Sigmoid colon (tissue), 7 donors: ENCODE measurements at places on chromosomes 6 and 20. TPM values are rescaled to one million over a fixed set of nuclear protein-coding genes. Genes with fewer than 3 reads are reported as not detected.

DNA sequence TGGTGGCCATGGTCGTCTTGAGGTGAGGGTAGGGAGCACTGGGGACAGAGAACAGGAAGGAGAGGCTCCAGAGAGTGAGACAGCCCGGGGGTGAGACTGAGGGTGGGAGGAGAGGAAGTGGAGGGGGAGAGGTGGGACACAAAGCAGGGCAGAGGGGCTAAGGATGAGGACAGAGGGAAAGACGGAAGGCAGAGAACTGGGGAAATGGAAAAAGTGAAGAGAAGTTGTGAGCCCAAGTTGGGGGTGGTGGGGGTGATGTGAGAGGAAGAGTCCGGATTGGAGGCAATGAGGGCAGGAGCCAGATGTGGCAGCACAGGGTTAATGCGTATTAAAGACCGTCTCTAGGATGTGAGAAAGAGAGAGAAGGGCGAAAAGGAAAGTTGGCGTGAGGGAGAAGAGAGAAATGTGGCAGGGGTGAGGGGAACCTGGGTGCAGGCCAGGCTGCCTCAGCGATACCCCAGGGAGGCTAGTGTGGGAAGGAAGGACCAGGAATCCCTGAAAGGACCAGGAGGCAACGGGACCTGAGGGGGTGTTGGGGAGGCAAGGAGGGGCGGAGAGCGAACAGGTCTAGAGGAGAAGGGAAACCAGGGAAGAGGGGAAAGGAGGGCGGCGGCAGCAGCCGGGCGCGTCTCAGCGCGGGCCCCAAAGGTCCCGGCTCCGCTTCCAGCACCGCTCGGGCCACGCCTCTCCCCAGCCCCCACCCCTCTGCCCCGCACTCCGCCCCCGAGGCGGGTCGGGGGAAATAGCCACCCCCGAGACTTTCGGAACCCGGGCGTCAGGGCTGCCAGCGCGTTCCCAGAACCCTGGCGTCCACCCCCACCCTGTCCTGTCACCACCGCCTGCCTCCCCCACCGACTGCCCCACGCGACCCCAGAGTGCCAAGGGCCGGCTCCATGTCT is at the start of gene PPP1R18:
Gene PPP1R18 (minus strand): TSS at position 637 of the 899 bp plus-strand sequence. CDS start 627 bp downstream, at position 10.
- H3K36me3 ChIP-seq: no peaks in the 10 kb centered on the region
- H3K27me3 ChIP-seq: no peaks in the 10 kb centered on the region

DNA sequence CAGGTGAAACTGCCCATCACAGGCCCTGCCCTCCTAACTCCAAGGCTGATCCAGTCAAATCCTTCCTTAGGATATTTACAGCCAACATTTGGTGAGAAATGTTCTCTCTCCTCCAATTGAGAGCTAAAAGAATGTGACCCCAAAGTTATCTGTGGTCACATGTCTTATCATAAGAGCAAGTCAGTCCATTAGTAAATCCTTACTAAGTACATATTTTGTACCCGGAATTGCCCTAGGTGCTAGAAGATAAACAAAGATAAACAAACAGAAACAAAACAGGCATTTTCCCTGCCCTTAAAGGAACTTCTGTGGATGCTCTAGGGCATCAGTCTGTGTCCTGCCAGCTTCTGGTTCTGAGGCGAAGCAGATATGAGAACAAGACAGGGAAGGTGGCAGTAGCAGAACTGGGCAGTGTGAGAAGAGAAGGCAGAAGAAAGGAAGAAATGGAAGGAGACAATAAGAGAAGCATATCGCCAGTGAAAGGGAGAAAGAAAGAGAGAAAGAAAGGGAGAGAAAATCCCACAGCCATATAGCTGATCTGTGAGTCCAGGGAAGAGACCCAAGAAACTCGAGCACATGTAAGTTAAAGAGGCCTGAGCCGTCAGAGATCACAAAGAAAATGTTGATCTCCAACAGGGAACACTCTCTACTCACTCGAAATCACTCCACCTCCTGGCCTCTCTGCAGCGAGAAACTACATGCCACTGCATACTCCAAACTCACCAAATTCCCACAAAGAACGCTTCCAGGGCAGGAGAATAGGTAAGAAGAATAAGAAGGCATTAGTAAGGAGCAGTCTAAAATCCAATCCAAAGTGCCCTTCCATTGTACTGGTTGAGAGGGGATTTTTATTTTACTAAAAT is 41.7 kb downstream of the CDK5RAP1 start:
- peaks cover 19% of the 10 kb centered on the region for H3K36me3 ChIP-seq
- no peak for DNase-seq
- no peaks in the 10 kb centered on the region for H3K4me1 ChIP-seq
- no peaks in the 10 kb centered on the region for H3K27me3 ChIP-seq
- no peak overlapping the region for H3K27ac ChIP-seq
- H3K4me3 ChIP-seq: no peak overlapping the region

DNA sequence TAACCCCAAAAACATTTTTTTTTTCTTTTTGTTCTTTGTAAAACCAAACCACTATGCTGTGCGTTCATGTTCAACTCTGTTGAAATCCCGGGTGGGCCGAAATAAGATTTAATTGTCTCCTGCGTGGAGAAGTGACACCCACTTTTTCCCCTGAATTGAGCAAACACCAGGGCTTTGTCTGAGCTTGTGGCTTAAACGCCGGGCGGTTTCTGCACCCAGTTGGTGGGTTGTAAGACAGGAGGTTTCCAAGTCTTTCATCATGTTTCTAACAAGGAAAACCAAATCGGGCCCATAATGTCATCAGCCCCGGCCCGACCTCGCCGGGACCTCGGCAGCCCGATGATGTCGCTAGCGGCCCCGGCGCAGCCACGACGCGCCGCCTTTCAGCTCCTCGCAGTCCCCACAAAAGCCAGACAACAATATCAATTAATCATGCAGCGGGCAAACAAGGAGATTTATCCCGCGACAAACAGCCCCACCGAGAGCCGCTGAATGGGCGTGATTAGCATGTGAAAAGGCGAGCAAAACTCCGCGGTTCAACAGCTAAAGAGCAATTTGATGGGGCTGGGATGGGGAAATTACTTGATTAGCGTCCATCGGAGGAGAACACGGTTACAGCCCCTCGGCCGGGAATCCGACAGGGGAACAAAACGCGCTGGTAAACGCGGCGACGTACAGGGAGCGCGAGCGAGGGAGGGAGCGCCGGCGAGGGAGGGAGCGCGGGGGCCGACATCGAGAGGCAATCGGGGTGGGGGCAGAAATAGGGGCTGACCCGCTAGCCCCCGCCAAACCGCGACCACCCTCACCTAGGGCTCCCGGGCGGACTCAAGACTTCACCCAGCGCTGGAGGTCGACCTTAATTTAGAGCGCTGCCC is 5.3 kb downstream of the LINC00237 start:
- no peaks in the 10 kb centered on the region for H3K36me3 ChIP-seq
- H3K4me1 ChIP-seq: no peaks in the 10 kb centered on the region
- H3K27ac ChIP-seq: peak overlapping the region; percentile 47
- peaks cover 90% of the 10 kb centered on the region for H3K27me3 ChIP-seq

DNA sequence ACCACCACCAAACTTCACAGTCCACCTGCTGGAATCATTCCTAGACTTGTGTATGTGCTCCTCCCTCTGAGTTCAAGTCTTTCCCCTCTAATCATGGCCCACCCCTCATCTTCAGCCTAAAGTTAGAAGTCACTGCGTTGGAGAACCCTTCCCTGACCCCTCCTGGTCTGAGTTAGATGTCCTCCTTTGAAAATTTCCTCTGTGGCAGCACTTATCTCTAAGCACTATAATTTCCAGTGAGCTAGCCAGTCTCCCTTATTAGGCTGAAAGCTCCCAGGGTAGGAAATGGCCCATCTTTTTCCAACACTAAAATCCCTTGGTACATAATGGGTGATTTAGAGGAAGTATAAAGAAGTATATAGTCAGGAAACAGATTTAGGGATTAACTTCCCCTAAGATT is 63.2 kb downstream of the SESN1 start:
- H3K27ac ChIP-seq: no peak overlapping the region
- no peaks in the 10 kb centered on the region for H3K36me3 ChIP-seq
- no peak for DNase-seq
- no peaks in the 10 kb centered on the region for H3K27me3 ChIP-seq

GRCh38 chr6:20028562-20028961 is 183.7 kb downstream of the MBOAT1 start:
- H3K27ac ChIP-seq: no peak overlapping the region
- no peaks in the 10 kb centered on the region for H3K36me3 ChIP-seq
- no peaks in the 10 kb centered on the region for H3K27me3 ChIP-seq
- H3K4me1 ChIP-seq: no peaks in the 10 kb centered on the region
- H3K4me3 ChIP-seq: no peak overlapping the region

DNA sequence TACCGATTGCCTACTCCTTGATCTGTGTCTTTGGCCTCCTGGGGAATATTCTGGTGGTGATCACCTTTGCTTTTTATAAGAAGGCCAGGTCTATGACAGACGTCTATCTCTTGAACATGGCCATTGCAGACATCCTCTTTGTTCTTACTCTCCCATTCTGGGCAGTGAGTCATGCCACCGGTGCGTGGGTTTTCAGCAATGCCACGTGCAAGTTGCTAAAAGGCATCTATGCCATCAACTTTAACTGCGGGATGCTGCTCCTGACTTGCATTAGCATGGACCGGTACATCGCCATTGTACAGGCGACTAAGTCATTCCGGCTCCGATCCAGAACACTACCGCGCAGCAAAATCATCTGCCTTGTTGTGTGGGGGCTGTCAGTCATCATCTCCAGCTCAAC is 13.5 kb downstream of the CCR6 start:
- peaks cover 9% of the 10 kb centered on the region for H3K4me1 ChIP-seq
- H3K27ac ChIP-seq: no peak overlapping the region
- no peaks in the 10 kb centered on the region for H3K27me3 ChIP-seq
- no peak for DNase-seq
- H3K4me3 ChIP-seq: no peak overlapping the region

DNA sequence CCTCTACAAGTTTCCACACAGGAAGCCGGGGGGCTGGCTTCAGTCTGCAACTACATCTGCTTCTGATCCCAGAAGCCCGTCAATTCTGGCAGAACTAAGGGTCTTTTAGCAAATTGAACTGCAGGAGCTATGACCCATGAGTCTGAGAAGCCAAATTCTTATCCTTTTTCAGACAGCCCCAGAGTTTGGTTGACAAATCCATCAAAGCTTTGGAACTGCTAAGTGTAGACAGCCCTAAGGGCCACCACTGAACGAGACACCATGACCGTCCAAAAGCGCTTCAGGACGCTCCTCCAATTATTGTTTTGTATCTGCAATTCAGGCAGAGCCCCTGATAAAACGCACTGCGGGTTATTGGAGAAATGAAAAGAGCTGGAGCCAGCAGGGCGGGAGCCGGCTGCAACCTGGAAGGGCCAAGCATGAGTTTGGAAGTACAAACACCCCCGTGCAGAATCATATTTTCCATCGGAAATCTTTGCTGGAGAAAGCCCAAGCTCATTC is 67.1 kb downstream of the GNAS-AS1 start:
- H3K4me1 ChIP-seq: no peaks in the 10 kb centered on the region
- no peaks in the 10 kb centered on the region for H3K36me3 ChIP-seq
- no peak overlapping the region for H3K4me3 ChIP-seq
- H3K27me3 ChIP-seq: peaks cover 24% of the 10 kb centered on the region
- DNase-seq: peak; percentile 8
- H3K27ac ChIP-seq: no peak overlapping the region

BTN3A1 gene
- 13.0 TPM for total RNA-seq

- no peaks in the 10 kb centered on the region for H3K36me3 ChIP-seq
- H3K4me1 ChIP-seq: no peaks in the 10 kb centered on the region
- DNase-seq: no peak
- H3K27me3 ChIP-seq: no peaks in the 10 kb centered on the region
- H3K4me3 ChIP-seq: no peak overlapping the region
Measured at GRCh38 chr6:109284675-109285074, 97.6 kb downstream of the CD164 start.

SOD2 gene
- 1,498 TPM for total RNA-seq

IBTK gene
- total RNA-seq: 25.1 TPM

CCDC170 gene
- 0.71 TPM for total RNA-seq

GRCh38 chr6:116385921-116386320 is 15.2 kb downstream of the DSE start:
- no peaks in the 10 kb centered on the region for H3K27me3 ChIP-seq
- no peaks in the 10 kb centered on the region for H3K36me3 ChIP-seq
- DNase-seq: no peak
- H3K4me3 ChIP-seq: no peak overlapping the region

LGSN gene
- total RNA-seq: not detected

METTL24 gene
- 38.8 TPM for total RNA-seq

- no peak for DNase-seq
- no peaks in the 10 kb centered on the region for H3K27me3 ChIP-seq
- H3K27ac ChIP-seq: no peak overlapping the region
- no peak overlapping the region for H3K4me3 ChIP-seq
- peaks cover 3% of the 10 kb centered on the region for H3K4me1 ChIP-seq
Measured at GRCh38 chr6:107679457-107679856, 144.7 kb downstream of the SCML4 start.
